Amygdala (tissue), 56 donors: ENCODE measurements at places on chromosomes 5 and 9.

DNA sequence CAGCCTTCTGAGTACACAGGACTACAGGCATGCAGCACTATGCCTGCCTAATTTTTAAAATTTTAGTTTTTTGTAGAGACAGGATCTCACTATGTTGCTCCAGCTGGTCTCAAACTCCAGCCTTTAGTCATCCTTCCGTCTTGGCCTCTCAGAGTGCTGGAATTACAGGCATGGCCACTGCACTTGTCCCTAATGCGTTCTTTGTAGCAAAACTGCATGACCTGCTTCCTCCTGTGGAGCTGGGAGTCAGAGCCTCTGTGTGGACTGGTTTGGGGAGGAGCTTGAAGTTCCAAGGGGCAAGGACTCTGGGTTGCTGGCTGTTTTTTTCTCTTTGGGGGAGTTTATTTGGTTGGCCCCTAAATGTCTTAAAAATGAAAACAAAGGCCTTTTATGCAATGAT lies 22.7 kb upstream of the ANKRD34B start:
- no peak for DNase-seq

DNA sequence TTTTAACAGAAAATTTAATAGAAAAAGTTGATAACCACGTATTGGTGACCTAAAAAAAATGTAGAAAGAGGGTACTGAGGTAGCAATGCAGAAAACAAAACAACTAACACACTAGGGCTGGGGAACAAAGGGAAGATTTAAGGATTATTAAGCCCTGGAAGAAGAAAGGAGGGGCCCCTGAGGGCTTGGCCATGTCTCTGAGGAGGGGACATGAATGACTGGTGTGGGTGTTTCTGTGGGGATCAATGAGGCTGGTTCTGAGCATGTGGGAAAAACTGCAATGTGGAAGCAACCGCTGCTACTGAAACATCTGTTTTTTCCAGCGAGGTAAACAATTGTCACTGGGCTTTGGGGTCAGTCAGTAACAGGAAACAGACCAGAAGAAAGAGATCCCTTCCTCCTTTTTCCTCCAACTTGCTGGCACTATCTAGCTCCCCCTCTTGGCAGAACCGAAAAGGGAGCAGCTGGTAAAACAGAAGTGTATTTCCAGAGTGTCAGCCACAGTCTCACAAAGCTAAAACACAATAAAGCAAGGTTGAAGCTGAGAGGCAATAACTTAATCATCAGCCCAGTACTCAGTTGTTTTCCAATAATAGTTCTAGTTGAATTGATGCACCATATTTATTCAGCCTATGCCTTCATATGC lies 48.3 kb downstream of the ATPSCKMT start:
- no peak for DNase-seq

GRCh38 chr9:37209431-37210386 lies 89.3 kb downstream of the ZCCHC7 start:
- no peak for DNase-seq

DNA sequence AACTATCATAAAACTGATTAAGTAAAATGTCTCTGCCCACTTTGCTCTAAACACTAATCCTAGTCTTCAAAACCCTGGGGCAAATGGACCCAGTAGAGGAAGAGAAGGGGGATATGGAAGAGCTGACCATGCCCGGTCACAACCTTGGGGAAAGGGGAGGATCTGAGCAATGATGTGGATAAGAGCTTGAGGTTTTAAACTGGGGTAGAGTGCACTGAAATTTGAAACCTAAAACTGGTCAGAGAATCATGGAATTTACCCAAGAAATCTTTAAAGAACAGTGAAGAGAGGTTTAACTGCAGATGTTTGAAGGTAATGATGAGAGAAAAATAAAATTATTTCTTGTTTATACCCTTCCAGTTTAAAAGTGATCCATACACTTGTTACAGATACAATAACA lies 110.8 kb downstream of the MRPS30 start:
- DNase-seq = no peak

DNA sequence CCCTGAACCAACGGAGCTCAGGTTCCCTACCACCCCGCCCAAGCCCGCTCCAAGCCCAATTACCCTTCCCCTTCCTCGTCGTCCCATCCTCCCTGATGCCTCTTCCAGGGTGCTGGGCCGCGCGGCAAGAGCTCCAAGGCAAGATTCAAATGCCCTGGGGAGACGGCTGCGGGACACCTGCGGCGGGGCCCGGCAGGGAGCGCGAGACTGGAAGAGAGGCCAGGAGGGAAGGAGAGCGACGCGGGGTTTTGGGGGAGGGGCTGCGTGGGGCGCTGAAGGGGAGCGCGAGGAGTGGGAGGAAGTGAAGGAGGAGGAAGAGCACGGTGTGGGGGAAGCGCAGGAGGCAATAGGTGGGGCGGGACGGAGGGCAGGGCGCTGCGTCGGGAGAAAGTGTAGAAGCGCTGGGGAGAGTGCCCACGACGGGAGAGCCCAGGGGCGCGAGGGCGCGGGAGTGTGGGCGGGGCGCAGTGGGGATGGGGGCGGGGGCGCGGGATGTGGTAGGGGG lies 975 bp upstream of the NXNL2 start:
- DNase-seq = no peak

GRCh38 chr5:68454766-68455165 lies 239.2 kb downstream of the PIK3R1 start:
- no peak for DNase-seq

DNA sequence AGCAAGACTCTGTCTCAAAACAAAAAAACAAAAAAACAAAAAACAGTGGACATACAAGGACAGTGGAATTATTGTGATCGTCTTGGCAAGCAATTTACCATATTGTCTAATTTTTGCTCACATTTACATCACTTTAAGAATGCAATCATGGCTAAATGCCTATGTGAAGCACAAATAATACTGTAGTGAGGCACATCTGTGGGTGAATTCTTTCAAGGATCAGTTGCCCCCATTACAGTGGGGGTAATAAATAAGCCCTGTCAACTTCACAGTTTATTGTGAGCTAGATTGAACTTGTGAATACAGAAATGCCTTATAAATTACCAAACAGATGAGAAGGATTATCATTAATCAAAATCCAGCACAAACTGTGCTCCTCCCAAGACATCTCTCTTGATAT lies 150.2 kb upstream of the PAPPA start:
- no peak for DNase-seq

DNA sequence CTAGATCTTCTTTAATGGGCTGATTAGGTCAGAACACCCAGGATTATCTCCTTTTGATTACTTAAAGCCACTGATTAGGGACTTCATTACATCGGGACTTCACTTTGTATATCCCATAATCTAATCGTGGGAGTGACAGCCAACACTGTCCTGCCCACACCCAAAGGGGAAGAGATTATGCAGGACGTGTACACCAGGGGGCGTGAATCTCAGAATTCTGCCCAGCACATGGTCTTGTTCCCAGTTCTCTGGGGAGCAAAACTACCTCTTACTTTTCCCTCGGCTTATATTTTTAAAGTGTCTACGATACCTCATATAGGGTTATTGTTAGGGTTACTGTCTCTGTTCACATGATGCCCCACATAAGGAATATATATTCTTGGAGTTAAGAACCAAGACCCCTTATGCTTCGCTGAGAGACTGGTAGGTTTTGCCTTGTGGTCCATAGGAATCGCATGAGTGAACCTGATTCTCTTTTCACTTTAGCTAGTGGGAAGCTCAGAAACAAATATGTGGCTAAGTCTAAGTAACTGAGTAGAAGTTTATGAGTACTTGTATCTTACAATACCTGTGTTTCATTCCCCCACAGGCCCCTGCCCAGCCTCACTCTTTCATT lies 192.7 kb downstream of the GNA14 start:
- DNase-seq = no peak

- no peak for DNase-seq
Observed at GRCh38 chr5:151903243-151903653, 21.4 kb downstream of the GLRA1 start.

- no peak for DNase-seq
Observed at GRCh38 chr5:143016777-143017516, 246.8 kb downstream of the ARHGAP26 start.

- DNase-seq = no peak
Observed at GRCh38 chr9:123524866-123525265, 168.9 kb downstream of the CRB2 start.

- DNase-seq = no peak
Observed at GRCh38 chr5:139342423-139342723, 719 bp downstream of the PAIP2 start.

GRCh38 chr9:4771788-4772187 lies 21.0 kb upstream of the RCL1 start:
- DNase-seq = no peak

GRCh38 chr5:38023371-38023770 lies 183.5 kb upstream of the GDNF start:
- DNase-seq = no peak

DNA sequence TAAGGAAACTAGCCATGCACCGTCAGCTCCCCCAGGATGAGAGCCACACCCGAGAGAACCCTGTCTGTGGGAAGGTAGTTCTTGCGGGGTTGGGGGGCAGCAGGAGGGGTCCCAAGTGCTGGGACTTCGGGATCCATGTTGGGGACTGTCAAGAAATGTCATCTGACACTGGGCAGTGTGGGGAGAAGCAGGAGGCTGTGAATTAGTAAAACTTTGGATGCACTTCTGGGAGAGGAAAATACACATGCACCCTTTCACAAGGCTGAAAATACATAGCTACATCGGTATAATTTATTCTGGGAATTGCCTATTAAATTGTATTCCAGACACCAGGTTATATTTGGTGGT lies 109.6 kb upstream of the RPS23 start:
- DNase-seq = no peak

DNA sequence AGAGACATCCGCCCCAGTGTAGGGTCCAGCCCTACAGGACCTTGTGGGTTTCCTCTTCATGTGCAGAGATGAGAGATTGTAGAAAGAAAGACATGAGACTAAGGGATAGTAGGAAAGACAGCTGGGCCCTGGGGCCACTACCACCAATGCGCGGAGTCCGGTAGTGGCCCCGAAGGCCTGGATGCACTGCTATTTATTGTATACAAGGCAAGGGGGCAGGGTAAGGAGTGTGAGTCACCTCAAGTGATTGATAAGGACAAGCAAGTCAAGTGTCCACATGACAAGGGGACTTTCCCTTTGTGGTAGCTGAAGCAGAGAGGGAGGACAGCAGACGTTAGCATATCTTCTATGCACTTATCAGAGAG lies 6.2 kb upstream of the TMEM141 start:
- no peak for DNase-seq

DNA sequence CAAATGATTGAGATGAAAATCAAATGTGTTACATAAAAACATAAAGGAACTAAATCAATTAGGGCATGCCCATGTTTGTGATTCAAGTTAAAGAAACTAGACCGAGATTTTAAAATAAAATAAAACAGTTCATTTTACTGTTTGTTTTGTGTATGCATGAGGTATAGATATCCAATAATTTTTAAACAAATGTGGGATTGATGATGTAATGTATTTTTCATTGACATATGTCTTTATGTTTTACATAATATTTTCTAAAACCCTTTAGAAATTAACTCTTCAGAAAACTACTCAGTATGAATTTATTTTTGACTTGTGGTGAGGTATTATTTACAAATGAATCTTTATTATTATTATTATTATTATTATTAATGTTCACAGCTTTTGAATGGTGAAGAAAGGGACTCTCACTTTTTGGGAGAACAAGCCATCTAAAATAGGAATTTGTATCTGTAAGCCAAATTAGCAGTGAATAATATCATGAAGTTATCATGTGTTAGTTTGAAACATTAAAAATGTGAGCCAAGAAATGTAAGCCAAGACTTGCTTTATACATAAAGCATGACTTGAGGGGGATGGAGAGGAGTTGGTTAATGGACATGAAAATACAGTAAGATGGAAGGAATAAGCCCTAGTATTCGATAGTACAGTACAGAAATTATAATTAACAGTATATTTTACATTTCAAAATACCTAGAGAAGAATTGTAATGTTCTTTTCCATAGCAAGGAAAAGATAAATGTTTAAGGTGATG lies 355.0 kb downstream of the CDH10 start:
- no peak for DNase-seq

GRCh38 chr9:5563886-5564285 lies 53.6 kb downstream of the PDCD1LG2 start:
- no peak for DNase-seq

GRCh38 chr9:69476797-69477196 lies 151.8 kb downstream of the ENTREP1 start:
- DNase-seq = no peak

DNA sequence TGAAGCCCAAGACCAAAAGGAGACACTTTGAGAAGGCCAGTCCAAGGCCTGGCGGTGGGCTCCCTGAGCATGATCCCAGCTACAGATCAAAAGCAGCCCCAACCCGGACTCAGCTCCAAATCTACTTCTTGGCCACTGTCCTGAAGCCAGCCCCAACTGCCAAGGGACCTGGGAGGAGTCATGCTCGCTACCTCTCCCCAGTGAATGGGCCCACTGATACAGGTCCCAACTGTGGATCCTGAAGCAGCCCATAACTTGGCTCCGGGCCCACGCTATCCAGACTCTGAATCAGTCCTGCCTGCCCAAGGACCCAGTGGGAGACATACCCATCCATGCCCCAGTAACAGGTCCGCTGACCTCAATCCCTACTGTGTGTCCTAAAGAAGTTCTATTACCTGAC lies 1545.3 kb upstream of the C9orf72 start:
- DNase-seq = no peak

DNA sequence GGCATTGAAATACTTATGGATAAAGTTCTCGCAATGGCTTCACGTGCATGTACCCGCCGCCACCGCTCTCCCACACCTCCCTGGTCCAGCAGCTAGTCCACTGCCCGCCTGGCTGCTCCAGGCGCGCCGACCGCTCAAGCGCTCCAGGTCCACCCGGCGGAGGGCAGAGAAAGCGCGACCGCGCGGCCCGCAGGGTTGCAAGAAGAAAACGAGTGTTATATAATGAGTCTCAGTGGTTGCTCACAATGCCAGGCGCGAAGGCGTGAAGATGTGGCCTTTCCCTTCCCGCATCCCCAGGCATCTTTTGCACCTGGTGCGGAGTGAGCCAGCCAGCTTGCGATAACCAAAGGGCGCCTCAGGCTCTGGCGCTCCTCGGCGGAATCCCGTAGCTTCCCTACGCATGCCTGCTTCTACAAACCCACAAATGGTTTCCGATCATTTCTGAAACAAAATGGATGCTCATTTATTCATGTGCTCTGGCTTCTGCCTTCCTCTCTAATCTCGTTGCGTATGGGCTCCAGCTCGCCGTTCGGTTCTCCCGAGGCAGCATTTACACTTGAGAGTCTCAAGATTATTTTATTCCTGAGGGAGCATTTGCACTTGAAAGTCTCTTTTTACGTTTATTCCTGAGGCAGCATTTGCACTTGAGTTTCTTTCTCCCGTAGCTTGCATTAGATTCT lies 25.7 kb downstream of the CDKN2A start:
- DNase-seq = no peak
